ENCODE measurements at places on chromosomes 6 and 20.

GRCh38 chr20:37596890-37597536, 69.3 kb upstream of the BLCAP start:
- no peak for DNase-seq

GRCh38 chr20:9036593-9036992, 32.3 kb upstream of the PLCB4 start:
- no peak for DNase-seq

GRCh38 chr6:113289166-113289565, 568.0 kb upstream of the MARCKS start:
- no peak for DNase-seq

DNA sequence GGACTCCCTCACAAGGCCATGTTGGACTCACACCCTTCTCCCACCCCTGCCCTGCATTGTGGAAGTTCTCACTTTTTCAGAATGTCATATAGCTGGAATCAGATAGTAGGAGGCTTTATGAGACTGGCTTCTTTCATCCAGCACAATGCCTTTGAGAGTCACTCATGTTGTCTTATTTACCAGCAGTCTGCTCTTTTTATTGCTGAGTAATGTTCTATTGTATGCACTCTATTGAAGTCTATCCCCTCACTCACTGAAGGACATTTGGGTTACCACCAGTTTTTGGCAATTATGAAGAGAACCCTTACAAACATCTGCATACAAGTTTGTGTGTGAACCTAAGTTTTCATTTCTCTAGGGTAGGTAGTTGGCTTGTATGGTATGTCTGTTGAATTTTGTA, 80.8 kb upstream of the KCNK16 start:
- DNase-seq: no peak

DNA sequence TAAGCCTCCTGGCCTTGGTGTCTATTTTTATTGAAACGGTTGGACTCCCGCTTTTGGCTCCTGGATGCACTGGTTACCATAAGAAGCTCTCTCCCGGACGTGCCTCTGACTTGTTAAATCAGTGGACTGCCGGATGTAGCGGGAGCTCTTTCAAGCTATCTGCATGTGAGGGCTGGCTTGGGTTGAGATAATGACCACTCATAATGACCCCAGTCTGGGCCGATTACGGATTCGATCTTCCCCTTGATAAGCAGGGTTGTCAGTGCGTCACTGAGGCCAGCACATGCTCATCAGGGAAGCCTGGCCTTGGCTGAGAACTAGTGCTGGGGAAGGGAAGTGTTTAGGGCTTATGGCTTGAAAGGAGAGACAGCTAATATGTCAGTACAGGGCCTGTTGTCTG, 528.1 kb downstream of the CDH26 start:
- DNase-seq: no peak

DNA sequence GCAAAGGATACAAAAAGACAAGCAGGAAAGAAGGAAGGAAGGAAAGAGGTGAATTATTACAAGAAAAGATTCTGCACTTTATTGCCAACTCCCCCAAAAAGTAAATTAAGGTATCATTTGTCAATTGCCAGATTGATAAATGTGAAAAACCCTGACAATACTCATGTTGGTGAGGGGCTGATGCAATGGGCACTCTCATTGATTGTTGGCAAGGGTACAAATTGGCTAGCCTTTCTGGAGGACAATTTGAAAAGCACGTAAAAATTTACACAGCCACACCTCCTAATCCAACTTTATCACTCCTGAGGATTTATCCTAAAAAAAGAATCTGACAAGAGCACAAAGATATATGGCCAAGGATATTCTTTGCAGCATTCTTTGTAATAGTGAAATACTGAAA, 47.7 kb downstream of the SCML4 start:
- DNase-seq: no peak

GRCh38 chr20:48531505-48531904, 296.3 kb downstream of the PREX1 start:
- no peak for DNase-seq

DNA sequence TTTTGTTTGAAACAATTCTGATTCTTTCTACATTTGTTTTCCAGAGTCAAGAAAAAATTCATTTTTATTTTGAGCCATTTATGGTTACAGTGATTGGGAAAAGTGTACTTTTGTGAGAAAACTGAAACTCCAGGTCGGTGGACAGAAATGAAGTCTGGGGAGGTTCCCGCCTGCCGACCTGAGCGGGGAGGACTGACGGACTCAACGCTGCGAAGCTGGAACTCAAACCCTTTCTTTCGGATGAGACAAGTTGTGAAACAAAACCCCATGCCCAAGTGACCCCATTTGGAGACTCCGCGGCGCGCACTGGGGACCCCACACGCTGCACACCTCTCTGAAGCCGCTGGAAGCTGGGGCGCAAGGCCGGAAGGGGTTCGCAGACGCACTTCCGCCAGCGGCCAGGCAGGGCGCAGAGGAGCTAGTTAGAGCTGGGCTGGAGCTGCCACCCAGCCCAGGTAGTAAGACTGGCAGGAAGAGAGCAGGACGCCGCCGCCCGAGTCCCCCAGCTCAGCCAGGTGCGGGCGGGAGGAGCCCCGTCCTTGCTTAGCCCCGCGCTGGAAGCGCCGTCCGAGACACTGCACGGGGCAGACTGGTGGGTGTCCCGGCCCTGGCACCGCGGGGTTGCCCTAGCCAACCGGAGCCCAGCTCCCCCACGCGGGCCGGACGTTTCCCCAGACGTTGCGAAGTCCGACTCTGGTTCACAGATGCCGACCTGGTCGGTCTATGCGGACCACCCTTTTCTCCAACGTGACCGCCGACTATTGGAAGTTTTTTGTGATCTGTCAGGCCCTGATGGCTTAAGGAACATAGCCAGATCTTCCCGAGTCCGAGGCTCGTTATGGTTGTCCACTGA, 19.8 kb upstream of the ZSCAN16 start:
- no peak for DNase-seq

DNA sequence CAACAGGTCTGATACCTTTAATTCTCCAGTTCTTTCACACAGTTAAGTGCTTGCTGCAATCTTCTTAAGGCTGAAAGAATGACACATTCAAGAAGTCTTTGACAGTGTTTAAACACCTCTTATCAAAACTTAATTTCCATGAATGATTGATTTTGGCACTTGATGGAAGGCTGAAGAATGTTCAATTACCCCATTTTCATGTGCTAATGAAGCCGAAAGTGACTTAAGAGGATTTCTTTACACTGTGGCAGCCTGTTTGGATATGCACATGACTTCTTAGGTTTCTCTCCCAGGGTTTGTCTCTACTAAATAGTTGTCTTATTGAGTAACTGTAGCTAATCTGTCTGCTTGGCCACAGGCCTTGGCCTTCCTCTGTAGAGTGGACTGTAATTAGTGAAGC, 81.1 kb upstream of the PRDM1 start:
- no peak for DNase-seq

DNA sequence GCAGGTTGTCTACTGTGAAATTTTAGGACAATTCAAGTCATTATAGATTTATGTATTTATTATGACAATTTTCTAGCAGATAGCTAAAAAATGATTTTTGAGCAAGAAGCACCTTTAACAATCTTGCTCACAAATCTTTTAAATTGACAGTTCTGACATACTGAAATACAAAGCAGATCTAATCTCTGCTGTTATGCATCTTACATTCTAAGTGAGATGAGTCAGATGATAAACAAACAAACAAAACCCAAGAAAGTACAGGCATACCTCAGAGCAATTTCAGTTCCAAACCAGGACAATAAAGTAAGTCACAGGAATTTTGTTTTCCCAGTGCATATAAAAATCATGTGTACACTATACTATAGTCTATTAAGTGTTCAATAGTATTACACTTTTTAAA, 430.7 kb upstream of the PTCHD4 start:
- DNase-seq: no peak

All from vagina (tissue), 2 donors.